ENCODE measurements at places on chromosomes 5 and 9.

DNA sequence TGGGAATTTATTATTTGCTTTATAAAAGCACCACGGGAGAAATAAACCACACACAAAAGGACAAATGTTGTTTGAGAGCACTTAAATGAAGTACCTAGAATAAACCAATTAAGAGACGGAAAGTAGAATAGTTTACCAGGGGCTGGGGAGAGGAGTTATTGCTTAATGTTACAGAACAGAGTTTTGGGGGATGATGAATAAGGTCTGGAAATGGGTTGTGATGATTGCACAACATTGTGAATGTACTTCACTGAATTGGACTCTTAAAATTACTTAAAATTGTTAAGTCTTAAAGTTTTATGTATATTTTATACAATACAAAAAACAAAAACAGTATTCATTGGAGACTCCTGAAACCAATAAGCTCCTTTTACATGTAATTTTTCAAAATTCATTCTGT lies 1.5 kb downstream of the ZBTB43 start:
- DNase-seq = no peak

- DNase-seq = no peak
Observed at GRCh38 chr9:21481470-21482056, 550 bp downstream of the IFNE start.

DNA sequence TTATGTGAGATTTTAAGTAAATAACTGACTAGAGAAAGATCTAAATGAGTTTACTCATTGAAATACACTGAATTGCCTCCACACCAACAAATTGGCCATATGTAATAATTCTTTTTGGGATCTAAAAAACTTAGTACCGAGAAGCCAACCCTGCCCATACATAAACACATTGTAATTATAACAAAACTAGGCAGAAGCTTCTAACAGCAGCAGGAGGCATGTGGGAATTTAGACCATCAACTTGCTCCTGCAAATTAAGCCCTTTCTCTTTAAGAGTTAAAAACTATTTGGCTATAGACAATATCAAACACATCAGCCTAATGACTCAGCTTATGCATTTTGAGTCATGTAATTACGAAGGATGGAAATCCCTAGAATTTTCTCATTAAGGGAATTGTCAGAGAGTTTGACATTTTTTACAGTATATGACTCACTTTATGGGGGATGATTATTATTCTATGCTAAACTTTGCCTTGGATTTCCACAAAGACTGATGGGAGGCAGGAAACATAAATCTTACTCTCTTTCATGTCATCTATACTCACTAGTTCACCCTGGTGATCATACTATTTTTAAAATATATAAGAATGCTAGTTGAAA lies 1.0 kb downstream of the IL7R start:
- no peak for DNase-seq

GRCh38 chr9:35051069-35051967 lies 21.1 kb downstream of the VCP start:
- DNase-seq = no peak

DNA sequence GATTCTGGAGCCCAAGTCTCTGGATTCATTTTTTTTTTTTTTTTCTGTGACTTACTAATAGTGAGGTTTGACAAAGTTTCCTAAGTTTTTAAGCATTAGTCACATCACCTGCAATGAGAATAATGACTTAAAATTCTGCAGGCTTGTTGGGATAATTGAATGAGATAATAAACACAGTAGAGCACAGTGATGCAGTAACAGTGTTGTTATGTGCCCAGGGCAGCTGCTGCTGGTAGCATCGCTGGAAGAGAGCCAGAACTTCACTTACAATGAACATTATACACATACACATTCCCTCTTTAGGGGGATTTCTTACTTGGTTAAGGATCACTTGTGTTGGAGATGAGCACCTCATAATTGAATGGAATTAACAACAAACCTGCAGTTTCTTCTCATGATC lies 78.9 kb downstream of the ALDH7A1 start:
- no peak for DNase-seq

DNA sequence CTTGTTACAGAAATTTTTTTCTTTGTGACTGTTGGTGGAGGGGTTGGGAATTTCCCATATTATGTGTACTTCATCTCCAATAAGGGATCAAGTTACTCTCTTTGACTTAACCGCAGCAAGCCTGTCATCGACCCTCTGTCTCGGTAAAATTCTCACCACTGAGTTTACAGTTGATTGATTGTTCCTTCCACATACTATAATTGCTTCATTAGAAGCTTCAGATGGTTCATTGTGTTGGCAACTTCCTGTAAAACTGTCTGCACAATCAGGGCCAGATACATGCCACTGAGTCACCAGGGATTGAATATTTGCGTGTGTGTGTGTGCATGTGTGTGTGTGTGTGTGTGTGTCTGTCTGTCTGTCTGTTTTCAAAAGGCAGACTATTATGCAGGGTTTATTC lies 176.6 kb downstream of the ZNF462 start:
- DNase-seq = no peak

- DNase-seq = no peak
Observed at GRCh38 chr5:154647114-154647760, 107.9 kb upstream of the LARP1 start.

GRCh38 chr5:75049456-75050351 lies 2.7 kb downstream of the GCNT4 start:
- DNase-seq = peak; percentile 35

- DNase-seq = no peak
Observed at GRCh38 chr5:81450940-81451339, 57.0 kb upstream of the ACOT12 start.

DNA sequence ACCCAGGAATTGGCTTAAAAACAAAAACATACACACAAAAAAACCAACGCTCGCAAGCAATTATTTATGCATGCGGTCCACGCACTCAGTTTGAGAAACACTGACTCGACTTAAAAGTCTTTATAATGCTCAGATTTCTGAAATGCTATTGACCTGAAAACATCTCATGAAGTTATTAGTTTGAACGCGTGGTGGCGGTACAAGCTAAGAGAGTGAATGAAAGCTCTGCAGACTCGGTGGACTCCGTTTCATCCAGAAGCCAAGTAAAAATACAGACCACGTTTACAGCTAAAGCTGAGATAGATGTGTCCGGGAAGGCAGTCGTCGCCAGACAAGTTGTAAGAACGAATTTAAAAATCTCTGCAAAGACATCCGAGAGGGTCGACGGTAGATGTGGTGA lies at the start of gene PCDHB6:
TSS of gene PCDHB6 (plus strand) at position 246 of the 400 bp plus-strand sequence. CDS start 201 bp downstream, outside the sequence.
- no peak for DNase-seq

DNA sequence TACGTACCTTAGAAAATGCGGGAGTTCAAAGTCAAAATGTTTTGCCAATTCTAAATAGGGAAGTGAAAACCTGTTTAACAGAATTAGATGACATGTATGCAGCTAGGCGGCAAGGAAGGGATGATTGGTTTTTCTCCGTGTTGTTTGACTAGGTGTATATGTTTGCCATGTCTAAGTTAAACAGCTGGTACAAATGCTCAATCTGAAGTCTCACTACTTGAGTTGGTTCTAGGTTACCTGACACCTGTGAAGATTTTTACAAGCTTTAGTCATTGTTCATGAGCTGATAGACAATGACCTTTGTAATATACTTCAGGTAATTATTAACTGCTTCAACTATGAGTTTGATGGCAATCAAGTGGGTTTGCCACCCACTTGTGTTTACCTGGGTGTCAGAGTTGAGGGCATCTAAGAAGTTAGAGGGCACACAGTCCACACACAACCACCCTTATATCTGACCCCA lies 74.3 kb downstream of the SLC44A1 start:
- DNase-seq = no peak

- no peak for DNase-seq
Observed at GRCh38 chr5:179373961-179374505, 28.8 kb upstream of the ADAMTS2 start.

DNA sequence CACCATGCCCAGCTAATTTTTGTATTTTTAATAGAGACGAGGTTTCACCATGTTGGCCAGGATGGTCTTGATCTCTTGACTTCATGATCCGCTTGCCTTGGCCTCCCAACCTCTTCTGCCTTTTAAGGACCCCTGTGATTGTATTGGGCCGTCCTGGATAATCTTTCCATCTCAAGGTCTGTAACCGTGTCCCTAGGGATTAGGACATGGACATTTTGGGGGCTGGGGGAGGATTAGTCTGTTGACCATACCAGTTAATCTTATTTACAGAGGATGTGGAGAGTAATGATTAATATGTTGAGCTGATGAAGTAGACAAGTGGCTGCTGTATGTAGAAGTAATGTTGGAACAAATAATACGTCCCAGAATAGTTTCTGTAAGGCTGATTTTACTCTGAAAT lies 23.1 kb downstream of the LNPEP start:
- no peak for DNase-seq

GRCh38 chr5:22593592-22593991 lies 259.6 kb downstream of the CDH12 start:
- DNase-seq = no peak

- peak; percentile 76 for DNase-seq
Observed at GRCh38 chr5:170183816-170184687, 48.7 kb upstream of the C5orf58 start.

GRCh38 chr5:1383886-1384401 lies 39.0 kb upstream of the CLPTM1L start:
- DNase-seq = no peak

- no peak for DNase-seq
Observed at GRCh38 chr9:70574151-70574837, 159.8 kb upstream of the KLF9 start.

- no peak for DNase-seq
Observed at GRCh38 chr9:137219757-137220316, 2.2 kb downstream of the RNF208 start.

GRCh38 chr9:117335837-117336433 lies 78.9 kb downstream of the ASTN2 start:
- DNase-seq = no peak

DNA sequence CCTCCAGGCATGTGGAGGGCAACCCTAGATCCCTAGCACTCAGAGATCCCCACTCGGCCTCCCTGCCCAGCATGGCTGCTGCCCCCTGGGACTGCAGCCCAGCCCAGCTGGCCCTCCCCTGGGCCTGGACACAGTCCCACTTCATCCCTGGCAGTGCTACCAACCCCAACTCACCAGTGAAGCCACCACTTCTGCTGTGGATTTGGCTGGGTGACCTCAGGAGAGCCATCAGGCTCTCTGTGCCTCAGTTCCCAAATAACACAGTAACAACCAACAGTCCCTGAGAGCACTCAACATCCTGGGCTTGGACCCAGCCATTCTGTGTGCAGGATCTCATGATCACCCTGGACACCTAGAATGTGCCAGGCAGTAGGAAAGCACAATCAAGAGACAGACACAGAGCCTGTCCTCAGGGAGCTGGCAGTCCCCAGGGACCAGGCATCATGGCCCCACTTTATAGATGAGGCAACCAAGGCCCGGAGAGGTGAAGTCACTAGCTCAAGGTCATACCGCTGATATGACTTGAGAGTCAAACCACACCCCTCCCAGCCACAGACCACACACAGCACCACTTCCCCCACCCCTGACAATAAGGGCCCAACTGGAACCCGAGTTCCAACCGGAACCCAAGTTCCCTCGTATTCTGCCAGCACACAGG lies 4.7 kb upstream of the PSMB7 start:
- DNase-seq = no peak

DNA sequence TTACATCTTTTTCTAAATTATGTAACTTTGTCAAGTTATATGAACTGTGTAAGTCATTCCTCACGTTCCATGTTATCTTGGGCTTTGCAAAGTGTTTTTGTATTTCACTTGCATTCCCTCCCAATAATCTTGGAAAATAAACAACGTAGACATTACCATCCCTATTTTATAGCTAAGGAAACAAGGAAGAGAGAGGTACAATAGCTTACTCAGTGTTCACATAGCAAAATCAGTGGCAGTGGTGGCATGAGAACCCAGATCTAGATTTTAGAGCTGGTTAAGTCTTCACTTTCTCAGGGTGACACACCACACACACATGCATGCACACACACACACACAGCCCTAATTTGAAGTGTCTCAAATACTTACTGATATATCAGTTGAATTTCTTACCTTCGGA lies 34.1 kb downstream of the NSA2 start:
- no peak for DNase-seq

- no peak for DNase-seq
Observed at GRCh38 chr9:124488641-124489210, 18.5 kb downstream of the NR5A1 start.

DNA sequence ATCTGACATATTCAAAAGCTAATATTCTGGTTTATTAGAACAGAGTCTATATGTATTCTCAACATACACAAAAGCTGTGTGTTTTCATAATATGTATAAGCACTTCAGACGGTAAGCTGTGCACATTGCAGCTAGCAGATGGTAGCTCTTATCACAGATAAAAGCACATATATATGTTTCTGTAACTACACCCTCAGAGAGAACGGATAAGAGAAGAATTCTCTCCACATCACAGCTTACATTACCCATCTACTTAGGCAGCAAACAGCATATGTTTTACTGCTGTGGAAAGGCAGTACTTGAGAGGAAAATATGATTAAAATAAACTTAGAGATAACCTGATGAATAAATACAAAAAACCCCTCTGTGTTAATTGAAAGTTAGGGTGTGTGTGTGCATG lies 450.9 kb upstream of the ZNF608 start:
- no peak for DNase-seq

DNA sequence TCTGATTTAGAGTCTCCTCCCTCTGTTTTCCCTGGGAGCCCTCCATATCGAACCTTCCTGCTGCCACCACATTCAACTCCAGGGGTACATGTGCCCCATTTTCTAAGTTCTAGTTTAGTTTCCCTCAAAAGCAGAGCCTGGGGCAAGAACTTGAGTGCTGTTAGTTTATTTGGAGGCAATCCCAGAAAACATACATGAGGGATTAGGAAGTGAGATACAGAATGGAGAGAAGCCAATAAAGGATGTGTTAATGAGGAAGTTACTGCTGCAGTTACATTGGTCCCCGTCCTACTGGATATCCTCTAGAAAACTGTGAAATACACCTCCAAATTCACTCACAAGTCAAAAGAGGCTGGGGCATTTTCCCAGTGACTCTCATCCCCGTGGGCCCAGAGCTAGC lies 159.4 kb upstream of the SMARCA2 start:
- no peak for DNase-seq

DNA sequence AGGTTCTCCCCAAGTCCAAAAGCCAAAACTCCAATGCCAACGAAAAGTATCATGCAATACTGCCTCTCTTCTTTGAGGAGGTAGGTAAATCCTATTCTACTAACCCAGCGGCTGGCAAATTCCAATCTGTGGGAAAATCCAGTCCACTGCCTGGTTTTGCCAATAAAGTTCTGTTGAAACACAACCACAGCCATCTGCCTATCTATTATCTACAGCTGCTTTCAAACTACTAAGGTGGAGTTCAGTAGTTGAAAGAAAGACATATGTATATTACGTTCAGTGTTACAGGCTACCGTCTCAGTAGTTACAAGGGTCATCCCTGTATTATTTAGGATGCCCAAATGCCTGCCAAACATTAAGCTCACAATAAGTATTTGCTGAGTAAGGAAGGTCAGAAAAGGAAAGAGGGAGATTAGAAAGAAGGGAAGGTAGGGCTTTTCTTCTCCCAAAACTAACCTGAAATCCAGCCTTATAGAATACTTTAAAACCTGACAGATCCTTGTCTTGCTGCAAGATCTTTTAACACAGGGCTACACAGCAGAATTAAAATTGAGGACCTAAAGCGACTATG lies 16.2 kb downstream of the ARL15 start:
- DNase-seq = no peak

GRCh38 chr5:14662721-14663260 lies 1.7 kb upstream of the OTULIN start:
- no peak for DNase-seq

GRCh38 chr5:147203213-147203612 lies 31.6 kb upstream of the STK32A start:
- DNase-seq = no peak

- peak; percentile 11 for DNase-seq
Observed at GRCh38 chr5:54090495-54091120, 219.8 kb downstream of the ARL15 start.

- DNase-seq = no peak
Observed at GRCh38 chr5:152256580-152256979, 148.5 kb downstream of the NMUR2 start.

All from H54 (cell line).